Right ventricle myocardium superior (tissue), 1 donor: ENCODE measurements at places on chromosomes 1 and 21.

- DNase-seq: no peak
Measured at GRCh38 chr1:17908945-17909344, 153.8 kb downstream of the ACTL8 start.

- no peak for DNase-seq
Measured at GRCh38 chr1:180762796-180763195, 131.0 kb downstream of the XPR1 start.

GRCh38 chr1:205037539-205037938, 5.5 kb upstream of the CNTN2 start:
- DNase-seq: no peak

DNA sequence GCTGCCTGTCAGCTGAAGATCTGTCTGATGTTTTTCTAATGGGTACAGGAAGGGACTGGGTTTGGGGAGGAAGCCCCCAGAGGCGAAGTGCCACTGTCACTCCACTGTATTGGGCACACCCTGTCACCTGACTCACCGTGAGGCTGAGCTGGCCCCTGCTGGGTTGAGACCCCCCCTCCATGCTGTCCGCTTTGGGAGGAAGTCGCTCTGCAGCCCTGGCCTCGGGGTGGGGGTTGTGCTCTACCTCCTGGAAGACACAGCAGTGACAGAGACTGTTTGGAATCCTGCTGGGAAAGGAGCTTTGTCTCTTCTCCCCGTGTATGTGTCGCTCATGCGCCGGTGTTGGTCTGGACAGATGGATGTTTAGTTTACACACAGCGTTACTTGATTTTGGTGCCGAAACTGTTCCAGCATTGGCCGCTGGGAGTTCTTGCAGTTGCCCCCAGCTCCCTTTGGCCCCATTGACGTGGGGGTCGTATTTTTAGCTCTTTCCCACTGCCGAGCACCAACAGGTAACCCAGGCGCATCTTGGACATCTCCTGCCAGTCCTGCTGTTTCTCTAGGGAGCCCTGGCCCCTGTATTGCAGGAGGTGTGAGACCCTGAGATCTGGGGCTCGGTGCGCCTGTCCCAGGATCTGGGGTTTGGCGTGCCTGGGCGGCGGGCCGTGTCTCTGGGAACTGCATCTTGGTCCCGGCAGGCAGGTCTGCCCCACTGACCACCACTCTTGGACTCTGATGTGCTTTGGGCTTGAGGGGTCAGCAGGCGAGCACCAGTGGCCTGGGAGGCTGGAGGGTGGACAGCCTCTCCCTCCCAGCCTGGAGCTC, 30.3 kb downstream of the SLX9 start:
- DNase-seq: no peak

- DNase-seq: no peak
Measured at GRCh38 chr1:225651376-225651871, 1.5 kb downstream of the ENAH start.

DNA sequence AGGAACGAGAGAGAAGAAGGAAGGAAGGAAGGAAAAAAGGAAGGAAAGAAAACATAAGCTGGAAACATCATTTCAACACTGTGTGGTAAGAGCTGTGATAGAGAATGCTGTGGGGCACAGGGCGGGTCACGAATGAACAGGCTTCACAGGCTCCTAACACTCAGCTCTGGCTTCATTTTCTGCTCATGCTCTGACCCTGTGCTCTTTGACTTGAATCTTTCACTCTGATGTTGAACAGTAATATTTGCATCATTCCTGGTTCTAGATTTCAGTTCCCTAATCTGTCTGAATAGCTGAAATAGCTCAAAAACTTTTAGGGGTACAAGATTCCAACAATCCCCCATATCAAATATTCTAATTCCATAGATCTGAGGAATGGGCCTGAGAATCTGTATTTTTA, 207.3 kb downstream of the LHX8 start:
- DNase-seq: no peak

GRCh38 chr1:48036710-48037355, 39.6 kb upstream of the TRABD2B start:
- no peak for DNase-seq

DNA sequence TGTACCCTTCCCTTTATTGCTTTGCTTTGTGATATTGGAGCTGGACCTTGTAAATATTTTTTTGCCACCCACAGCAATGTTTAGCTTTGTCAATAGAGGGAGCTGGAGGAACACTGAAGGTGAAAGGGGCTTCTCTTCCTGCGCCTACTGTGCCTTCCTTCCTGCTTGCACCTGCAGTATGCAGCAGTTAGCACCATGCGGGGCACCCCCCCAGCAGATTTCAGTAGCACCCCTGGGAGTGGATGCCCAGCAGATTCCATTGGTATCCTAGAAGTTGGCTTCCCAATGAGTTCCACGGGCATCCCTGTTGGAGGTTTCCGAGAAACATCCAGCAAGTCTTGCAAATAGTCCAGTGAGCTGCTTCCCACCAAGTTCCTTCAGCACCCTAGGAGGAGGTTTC, 25.6 kb downstream of the S100A10 start:
- DNase-seq: no peak

- no peak for DNase-seq
Measured at GRCh38 chr1:174074757-174075156, 52.6 kb upstream of the RC3H1 start.

- no peak for DNase-seq
Measured at GRCh38 chr1:967466-968343, 1.4 kb downstream of the PLEKHN1 start.

DNA sequence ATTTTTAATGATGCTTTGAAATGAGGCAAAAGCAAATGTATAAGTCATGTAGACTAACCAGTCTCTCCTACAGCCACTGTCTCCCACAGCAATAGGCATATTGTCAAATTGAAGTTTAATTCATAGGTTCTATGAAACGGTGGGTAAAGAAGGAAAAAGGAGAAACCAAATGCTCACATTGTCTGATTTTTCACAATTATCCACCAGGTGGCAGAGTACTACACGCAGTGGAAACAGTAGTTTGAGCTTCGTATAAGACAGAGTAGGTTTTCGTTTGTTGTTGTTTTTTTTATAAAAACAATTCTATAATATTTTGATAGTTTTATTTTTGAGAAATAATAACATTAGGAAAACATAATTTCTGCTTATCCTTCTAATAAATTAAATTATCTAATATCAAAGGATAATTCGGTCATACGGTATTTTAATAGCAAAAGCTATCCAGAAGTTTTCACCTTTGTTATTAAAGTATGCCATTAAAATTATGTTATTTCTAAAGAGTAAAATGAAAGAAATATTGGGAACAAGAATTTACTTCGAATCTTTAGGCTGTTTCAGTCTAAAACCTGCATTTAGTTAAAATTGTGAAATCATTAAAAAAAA, 39.1 kb downstream of the TYW3 start:
- DNase-seq: no peak

- DNase-seq: no peak
Measured at GRCh38 chr1:12565966-12566352, 52.1 kb downstream of the DHRS3 start.

DNA sequence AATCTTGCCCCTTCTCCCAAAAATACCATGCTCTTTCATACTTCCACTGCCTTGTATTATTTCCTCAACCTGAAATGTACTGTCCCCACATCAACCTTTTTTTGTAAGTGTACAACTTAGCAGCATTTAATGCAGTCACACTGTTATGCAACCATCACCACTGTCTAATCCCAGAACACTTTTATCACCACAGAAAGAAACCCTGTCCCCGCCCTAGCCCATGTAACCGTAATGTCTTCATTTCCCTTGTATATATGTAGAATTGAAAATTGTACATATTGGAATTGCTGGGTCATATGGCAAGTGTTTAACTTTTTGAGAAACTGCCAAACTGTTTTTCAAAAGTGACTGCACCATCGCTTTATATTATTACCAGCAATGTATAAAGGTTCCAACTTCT, 37.4 kb downstream of the PTP4A2 start:
- DNase-seq: no peak

- no peak for DNase-seq
Measured at GRCh38 chr1:224957696-224958095, 28.2 kb downstream of the DNAH14 start.

DNA sequence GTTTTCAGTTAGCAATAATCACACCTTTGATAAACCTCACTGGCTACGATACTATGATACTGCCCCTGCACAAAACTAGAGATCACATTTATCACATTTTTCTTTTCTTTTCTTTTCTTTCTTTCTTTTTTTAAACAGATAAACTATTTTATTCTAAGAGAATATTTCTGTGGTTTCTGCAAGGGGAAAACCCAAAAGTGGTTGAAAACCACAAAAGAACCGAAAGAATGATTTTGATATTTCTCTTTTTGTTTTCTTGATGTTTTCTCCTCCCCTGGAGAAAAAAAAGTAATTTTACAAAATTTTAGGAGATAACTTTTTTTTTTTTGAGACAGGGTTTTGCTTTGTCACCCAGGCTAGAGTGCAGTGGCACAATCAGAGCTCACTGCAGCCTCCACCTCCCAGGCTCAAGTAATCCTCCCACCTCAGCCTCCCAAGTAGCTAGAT, 18.4 kb upstream of the FRRS1 start:
- DNase-seq: no peak

GRCh38 chr1:152878042-152878441, at the start of gene SMCP:
Gene SMCP, plus strand, starts transcription at chr1:152878322. Its CDS starts 6,101 bp downstream, at chr1:152884423.
- DNase-seq: no peak

- DNase-seq: no peak
Measured at GRCh38 chr1:69858534-69858933, 290.8 kb downstream of the LRRC7 start.

DNA sequence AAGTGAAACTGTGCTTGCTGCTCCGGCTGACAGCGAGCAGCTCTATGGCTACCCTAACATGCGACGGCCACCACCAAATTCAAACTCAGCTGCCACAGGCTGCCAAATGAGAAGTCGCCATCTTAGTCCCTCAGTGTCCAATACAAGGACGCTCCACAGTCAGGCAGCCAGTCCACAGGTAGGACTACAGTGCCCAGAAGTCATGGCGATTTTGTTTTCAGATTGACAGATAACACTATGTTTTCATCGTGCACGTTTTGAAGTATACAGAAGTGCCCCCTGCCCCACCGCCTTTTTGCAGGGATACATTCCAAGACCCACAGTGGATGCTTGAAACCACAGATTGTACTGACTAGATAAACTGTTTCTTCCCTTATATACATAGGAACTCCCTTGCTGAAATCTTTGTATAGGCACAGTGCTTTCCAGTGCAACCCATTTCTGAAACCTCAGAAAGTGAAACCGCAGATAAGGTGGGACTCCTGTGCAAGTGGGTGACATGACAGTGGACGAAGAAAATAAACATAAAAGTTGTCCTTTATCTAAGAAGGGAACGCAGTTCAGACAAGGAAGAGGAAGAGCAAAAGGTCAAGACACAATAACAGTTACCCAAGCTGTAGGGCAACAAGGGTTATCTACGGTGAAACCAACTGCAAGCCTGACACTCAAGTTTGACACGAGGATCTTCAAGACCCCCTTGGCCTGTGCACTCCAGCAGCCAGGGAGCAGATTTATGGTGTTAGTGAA, 52.2 kb downstream of the STX6 start:
- no peak for DNase-seq

DNA sequence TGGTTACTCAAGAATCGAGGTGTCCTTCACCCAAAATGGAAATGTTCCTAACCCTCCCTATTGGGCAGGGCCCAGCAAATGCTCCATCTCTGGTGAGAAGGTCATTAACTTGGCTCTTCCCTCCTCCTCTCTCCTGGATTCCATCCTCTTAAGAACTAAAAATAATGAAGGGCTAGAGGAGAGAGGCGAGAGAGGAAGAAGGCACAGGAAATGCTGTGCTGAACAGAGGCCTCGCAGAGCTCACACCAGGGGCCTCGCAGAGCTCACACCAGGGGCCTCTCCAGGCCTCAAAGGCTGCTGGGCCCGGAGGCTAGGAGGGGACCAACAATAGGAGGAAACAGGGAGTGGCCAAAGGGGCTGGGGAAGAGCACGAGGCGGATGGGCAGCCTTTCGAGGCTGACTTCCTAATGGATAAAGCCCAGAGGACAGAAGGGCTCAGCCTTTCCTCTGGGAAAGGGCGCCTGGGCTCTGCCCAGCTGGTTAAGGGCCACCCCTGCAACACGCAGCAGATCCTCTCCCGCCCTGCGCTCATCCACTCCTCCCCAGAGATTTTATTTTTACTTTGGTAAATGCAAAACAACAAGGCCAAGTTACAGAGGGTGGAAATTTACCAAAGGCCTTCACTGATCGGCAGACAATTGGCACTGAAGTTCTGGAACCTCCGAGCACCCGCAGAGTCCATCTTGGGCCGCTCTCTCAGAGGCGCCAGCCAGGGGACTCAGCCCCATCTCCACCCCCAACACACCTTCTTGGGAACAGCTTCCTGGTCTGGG, 78.5 kb downstream of the ITPKB start:
- peak; percentile 66 for DNase-seq

- no peak for DNase-seq
Measured at GRCh38 chr1:192516776-192517297, 58.7 kb upstream of the RGS1 start.

- DNase-seq: no peak
Measured at GRCh38 chr1:207020065-207020708, 12.4 kb downstream of the C1orf116 start.

DNA sequence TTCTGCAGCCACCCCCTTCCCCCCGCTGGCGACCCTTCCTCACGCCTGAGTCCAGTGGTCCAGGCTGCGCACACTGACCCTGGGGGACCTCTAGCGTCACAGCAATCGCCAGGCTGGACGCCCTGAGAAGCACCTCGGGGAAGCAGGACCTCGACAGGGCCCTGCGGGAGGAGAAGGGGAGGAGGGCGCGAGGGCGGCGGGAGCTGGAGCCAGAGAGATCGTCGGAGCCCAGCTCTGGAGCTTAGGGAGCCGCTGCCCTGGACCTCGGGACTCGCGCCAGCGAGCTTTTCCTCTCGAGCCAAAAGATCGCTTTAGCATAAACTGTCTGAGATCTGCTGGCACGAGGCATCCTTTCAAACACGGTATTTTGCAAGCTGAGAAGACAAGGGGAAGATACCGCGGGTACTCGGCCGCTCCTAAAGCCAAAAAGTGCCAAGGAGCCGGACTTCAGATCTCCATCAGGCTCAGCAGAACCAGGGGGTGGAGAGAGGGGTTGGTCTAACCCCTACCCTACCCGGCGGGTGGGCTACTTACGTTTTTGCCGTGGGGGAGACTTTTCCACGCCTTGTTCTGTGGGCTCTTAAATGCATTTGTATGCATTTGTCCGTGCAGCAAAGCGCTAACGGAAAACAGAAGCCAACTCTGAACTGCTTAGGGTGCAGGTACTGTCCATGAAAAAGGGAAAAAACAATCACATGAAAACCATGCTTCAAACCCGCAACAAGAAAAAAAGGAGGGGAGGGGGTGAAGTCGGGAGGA, 586 bp downstream of the COL24A1 start:
- peak; percentile 63 for DNase-seq

- no peak for DNase-seq
Measured at GRCh38 chr1:201748335-201748734, 80.6 kb upstream of the IPO9 start.

GRCh38 chr1:101595881-101596374, 359.1 kb downstream of the S1PR1 start:
- DNase-seq: no peak
